ENCODE measurements at places on chromosomes 1 and 21.

GRCh38 chr1:227325156-227325555, 6.9 kb upstream of the CDC42BPA start:
- DNase-seq = no peak

- no peak for DNase-seq
Measured at GRCh38 chr1:171221665-171222591, 26.4 kb upstream of the FMO1 start.

DNA sequence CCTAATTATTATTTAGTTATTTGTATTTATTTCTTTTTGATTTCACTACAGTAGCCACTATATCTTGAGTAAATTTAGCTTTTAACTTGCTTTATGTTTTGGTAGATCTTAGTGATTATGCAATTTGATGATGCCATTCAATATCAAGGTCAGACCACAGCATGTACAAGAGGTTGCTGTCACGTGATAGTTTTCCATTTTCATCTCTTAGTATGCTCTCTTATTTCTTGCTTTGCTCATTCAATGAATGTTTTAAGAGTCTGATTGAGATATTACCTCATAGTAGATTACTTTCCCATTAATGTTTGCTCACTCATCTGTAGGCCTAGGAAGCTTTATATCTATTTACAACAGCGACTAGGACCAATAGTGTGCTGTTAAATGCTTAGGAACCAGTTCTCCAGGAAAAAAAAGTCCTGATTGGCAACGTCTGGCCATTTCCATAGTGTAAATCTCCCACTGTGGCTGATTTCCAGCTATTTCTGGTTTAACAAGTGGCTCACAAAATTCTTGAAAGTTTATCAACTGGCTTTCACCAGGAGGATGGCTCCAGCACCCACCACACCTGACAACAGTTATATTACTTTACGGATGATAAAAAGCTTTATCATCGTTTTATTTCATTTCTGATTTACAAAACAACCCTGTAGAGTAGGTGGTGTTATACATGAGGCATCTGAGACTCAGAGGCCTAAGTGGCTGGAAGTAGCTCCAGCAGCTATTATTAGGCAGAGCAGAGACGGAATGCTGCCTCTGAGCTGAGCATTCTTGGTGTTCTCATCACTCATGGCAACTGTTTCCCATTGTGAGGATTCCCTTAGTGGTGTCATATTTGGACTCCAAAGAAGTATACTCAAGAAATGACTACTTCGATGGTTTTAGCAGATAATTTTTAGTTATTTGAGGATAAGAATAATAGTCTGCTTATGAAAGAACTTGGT, 235.2 kb downstream of the DISC1 start:
- DNase-seq = no peak

GRCh38 chr1:231629132-231629531, 2.5 kb downstream of the DISC1 start:
- no peak for DNase-seq

- DNase-seq = no peak
Measured at GRCh38 chr1:56097713-56098112, 481.6 kb downstream of the PLPP3 start.

- no peak for DNase-seq
Measured at GRCh38 chr1:160108888-160109662, 6.5 kb upstream of the ATP1A2 start.

- no peak for DNase-seq
Measured at GRCh38 chr1:43276673-43277072, 6.9 kb downstream of the TMEM125 start.

- no peak for DNase-seq
Measured at GRCh38 chr1:228937851-228938536, 202.7 kb downstream of the RHOU start.

DNA sequence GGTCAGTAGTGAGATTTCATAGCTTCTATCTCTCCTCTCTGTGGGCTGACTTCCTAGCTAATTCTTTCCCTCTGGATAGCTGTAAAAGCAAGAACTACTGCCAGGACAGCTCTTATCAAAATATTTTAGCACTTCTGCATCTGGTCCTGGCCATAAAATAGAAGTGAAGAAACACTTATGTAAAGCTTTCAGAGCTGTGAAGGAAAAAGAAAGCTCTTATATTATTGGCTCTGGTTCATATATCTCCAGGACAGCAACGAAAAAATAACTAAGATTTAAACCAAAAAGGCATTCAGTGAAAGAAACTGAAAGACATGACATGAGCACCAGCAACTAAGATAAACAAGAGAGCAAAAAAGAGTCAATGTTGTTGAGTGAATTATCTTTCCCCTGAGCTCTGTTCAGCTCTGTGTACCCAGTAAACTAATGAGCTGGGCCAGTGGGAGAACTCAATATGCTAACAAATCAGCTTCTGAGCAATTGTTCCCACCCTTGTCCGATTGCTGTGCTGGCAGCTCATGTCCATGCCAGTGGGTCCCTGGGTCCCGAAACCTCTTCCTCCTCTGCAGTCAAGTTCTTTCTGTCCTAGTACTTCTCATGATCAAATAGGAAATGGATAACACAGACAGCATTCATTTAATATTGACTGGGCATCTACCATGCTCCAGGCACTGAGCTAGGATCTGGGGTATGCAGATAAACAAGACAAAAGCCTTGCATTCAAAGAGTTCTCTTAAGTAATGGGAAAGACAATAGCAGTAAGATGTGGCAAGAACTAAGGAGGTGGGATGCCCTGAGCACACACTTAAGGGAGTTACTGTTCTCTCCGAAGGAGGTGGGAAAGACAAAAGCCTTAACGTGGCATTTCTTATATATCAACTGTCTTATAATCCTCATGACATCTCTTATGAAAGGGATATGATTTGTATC, 45.3 kb upstream of the MAN1A2 start:
- no peak for DNase-seq

Measured in glomerular endothelial cell (primary cell).